ENCODE measurements at places on chromosomes 13 and 19. TPM values are rescaled to one million over a fixed set of nuclear protein-coding genes. Genes with fewer than 3 reads are reported as not detected.

TEKTIP1 gene
- total RNA-seq: not detected

C5AR2 gene
- 9.5 TPM for total RNA-seq

LILRB5 gene
- total RNA-seq: 0.05 TPM

F2RL3 gene
- total RNA-seq: not detected

HSD17B14 gene
- 13.0 TPM for total RNA-seq

GIPR gene
- 3.2 TPM for total RNA-seq

IGFL3 gene
- total RNA-seq: 0.25 TPM

RASAL3 gene
- total RNA-seq: not detected

SLC15A1 gene
- not detected for total RNA-seq

LILRB3 gene
- total RNA-seq: 0.43 TPM

SRRM5 gene
- 0.80 TPM for total RNA-seq

LSM14A gene
- 235 TPM for total RNA-seq

POU2F2 gene
- 0.21 TPM for total RNA-seq

APOC1 gene
- total RNA-seq: 124 TPM

ZNF442 gene
- not detected for total RNA-seq

NOTCH3 gene
- 20.8 TPM for total RNA-seq

CC2D1A gene
- total RNA-seq: 9.6 TPM

F10 gene
- total RNA-seq: not detected

COL5A3 gene
- total RNA-seq: 3.2 TPM

ZNF761 gene
- 8.1 TPM for total RNA-seq

ZNF208 gene
- not detected for total RNA-seq

KLK12 gene
- total RNA-seq: not detected

CEACAM21 gene
- total RNA-seq: not detected

GAPDHS gene
- total RNA-seq: 0.16 TPM

ZNF780B gene
- total RNA-seq: 8.2 TPM

SCN1B gene
- 20.9 TPM for total RNA-seq

Data from A549 treated with GW870086 at 1 μM for 4 hours (cell line).